ENCODE measurements at places on chromosomes 16 and 17.

GRCh38 chr17:16287563-16288027 is 65.7 kb downstream of the CENPV start:
- H3K27ac ChIP-seq, result peak overlapping the region; percentile 99
- H3K4me1 ChIP-seq, result peaks cover 65% of the 10 kb centered on the region
- peak overlapping the region; percentile 82 for H3K4me3 ChIP-seq
- H3K36me3 ChIP-seq, result peaks cover 9% of the 10 kb centered on the region
- no peak for DNase-seq
- no peaks in the 10 kb centered on the region for H3K27me3 ChIP-seq

DNA sequence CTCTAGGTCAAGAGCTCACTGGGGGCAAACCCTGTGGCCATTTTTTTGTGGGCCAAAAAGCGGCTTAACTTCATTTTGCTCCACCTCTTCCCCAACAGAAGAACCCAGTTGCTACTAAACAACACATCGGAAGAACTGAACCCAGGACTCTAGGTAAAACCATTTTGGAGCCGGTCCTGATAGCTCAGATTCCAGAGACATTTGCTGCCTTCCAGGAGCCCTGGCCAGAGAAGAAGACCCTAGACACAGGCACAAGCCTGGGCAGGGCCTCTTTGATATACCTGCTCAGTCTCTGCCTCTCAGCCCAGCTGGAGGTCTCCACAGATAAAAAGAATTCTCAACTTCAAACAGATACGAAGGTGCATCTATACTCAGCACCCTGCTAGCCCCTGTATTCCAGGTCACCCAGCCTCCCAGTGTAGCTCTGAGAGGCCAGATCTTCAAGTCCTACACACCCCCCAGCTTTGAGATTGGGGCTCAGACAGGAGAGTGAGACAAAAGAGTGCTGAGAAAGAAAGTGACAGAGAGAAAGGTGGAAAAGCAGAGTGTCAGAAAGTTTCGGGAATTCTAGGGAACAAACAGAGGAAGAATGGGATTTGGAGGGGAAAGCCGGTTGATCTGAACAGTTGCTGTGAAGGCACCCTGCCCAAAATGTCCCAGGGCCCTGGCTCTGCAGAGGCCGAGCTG is 6.6 kb upstream of the HOXB9 start:
- H3K27me3 ChIP-seq, result peaks cover 85% of the 10 kb centered on the region
- peaks cover 3% of the 10 kb centered on the region for H3K4me1 ChIP-seq
- no peaks in the 10 kb centered on the region for H3K36me3 ChIP-seq
- DNase-seq, result no peak

DNA sequence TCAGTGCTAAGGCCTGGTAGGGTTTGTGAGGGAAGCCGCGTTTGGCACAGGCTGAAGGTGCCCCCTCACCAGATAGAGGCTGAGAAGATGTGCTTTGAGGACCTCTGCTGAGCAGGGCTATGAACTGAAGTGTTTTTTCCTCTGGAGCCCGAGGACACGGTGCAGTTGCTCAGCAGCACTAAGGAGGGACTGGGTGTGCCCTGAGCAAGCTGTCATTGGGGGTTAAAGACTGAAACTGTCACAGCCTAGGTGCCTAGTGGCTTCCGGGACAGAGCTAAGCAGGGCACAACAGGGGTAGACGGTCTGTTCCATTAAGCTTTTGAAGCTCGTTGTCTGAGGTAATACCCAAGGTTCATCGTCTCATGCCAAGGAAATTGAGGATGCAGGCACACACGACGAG is 24.8 kb upstream of the ASGR2 start:
- no peak overlapping the region for H3K4me3 ChIP-seq
- peaks cover 9% of the 10 kb centered on the region for H3K27me3 ChIP-seq
- peaks cover 4% of the 10 kb centered on the region for H3K4me1 ChIP-seq
- DNase-seq, result no peak
- no peak overlapping the region for H3K27ac ChIP-seq
- no peaks in the 10 kb centered on the region for H3K36me3 ChIP-seq

- no peaks in the 10 kb centered on the region for H3K4me1 ChIP-seq
- H3K27ac ChIP-seq, result no peak overlapping the region
- no peaks in the 10 kb centered on the region for H3K36me3 ChIP-seq
- H3K27me3 ChIP-seq, result peaks cover 2% of the 10 kb centered on the region
- H3K4me3 ChIP-seq, result no peak overlapping the region
Observed at GRCh38 chr16:25298165-25298872, 40.7 kb upstream of the ZKSCAN2 start.

GRCh38 chr17:491086-492021 is 138.7 kb upstream of the RPH3AL start:
- peak overlapping the region; percentile 65 for H3K27ac ChIP-seq
- DNase-seq, result peak; percentile 55
- H3K36me3 ChIP-seq, result no peaks in the 10 kb centered on the region
- H3K4me1 ChIP-seq, result peaks cover 9% of the 10 kb centered on the region
- peaks cover 3% of the 10 kb centered on the region for H3K27me3 ChIP-seq

GRCh38 chr17:29583324-29584248 is 5.9 kb downstream of the GIT1 start:
- H3K4me1 ChIP-seq, result peaks cover 52% of the 10 kb centered on the region
- H3K4me3 ChIP-seq, result no peak overlapping the region
- peaks cover 25% of the 10 kb centered on the region for H3K36me3 ChIP-seq

DNA sequence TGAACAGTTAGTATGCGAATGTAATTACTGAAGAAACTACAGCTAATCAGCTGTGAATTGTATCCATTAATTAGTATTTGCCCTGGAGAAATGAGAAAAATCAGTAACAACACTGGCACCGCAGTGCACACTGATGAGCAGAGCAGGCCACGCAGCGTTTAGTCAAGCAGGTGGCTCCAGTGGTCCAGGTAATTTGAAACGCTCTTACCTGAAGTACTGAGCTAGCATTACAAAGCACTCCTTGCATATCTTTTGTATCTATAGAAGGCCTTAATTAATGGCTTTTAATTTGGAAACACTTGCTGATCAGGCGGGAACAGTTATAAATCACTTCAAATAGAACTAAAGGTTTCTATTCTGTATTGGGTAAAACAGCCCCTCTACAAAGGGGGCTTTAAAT is 76.4 kb downstream of the TOX3 start:
- H3K36me3 ChIP-seq, result no peaks in the 10 kb centered on the region
- H3K4me1 ChIP-seq, result no peaks in the 10 kb centered on the region
- no peaks in the 10 kb centered on the region for H3K27me3 ChIP-seq
- DNase-seq, result no peak
- no peak overlapping the region for H3K4me3 ChIP-seq

Measured in activated B cell treated with CpG ODN at 0.5 μM for 24 hours (primary cell).